Thoracic aorta (tissue), 2 donors: ENCODE measurements at places on chromosomes 4 and X. TPM values are rescaled to one million over a fixed set of nuclear protein-coding genes. Genes with fewer than 3 reads are reported as not detected.

GRCh38 chrX:71632923-71633657 is 14.8 kb upstream of the CXCR3 start:
- no peak overlapping the region for H3K27ac ChIP-seq
- no peaks in the 10 kb centered on the region for H3K4me1 ChIP-seq
- H3K4me3 ChIP-seq, result no peak overlapping the region
- H3K27me3 ChIP-seq, result no peaks in the 10 kb centered on the region

GRCh38 chr4:53990641-53991040 is 73.8 kb downstream of the CHIC2 start:
- no peak for DNase-seq
- no peak overlapping the region for H3K27ac ChIP-seq
- H3K4me3 ChIP-seq, result no peak overlapping the region

GRCh38 chr4:30245140-30245539 is 475.0 kb upstream of the PCDH7 start:
- no peak overlapping the region for H3K4me3 ChIP-seq
- no peaks in the 10 kb centered on the region for H3K27me3 ChIP-seq
- no peak overlapping the region for H3K27ac ChIP-seq

GRCh38 chr4:109040441-109040840 is 262.0 kb downstream of the COL25A1 start:
- no peak for DNase-seq
- no peaks in the 10 kb centered on the region for H3K36me3 ChIP-seq
- H3K27me3 ChIP-seq, result no peaks in the 10 kb centered on the region
- H3K27ac ChIP-seq, result no peak overlapping the region

DNA sequence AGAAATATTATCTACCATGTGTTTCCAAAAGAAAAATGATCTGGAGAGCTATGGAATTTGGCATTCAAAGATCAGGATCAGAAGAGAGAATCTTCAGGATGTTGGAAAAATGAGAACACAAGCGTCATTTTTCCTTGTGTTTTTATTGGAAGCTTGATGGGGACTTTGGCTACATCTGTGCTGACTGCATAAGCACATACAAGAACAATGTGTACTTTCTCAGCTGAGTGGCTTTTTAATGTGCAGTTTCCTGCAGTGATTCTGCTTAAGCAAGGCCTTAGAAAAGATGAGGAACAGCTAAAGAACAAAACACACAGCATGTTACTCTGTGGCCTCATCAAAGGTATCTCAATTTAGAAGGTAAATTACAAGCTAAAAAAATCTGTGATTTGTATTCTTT is 1039.9 kb downstream of the GLUD2 start:
- no peaks in the 10 kb centered on the region for H3K27me3 ChIP-seq
- H3K36me3 ChIP-seq, result no peaks in the 10 kb centered on the region
- H3K4me1 ChIP-seq, result peaks cover 7% of the 10 kb centered on the region
- no peak for DNase-seq
- H3K27ac ChIP-seq, result no peak overlapping the region
- no peak overlapping the region for H3K4me3 ChIP-seq

CENPVL1 gene
- total RNA-seq, result not detected
